ENCODE measurements at places on chromosomes 7 and 10. TPM values are rescaled to one million over a fixed set of nuclear protein-coding genes. Genes with fewer than 3 reads are reported as not detected.
A peak's percentile ranks its signal among the peaks of the same experiment; 100 is the strongest.

- H3K27ac ChIP-seq, result no peak overlapping the region
- no peak for DNase-seq
- no peaks in the 10 kb centered on the region for H3K36me3 ChIP-seq
- no peak overlapping the region for H3K4me3 ChIP-seq
- no peaks in the 10 kb centered on the region for H3K4me1 ChIP-seq
Observed at GRCh38 chr7:140494867-140495266, 15.6 kb upstream of the MKRN1 start.

DNA sequence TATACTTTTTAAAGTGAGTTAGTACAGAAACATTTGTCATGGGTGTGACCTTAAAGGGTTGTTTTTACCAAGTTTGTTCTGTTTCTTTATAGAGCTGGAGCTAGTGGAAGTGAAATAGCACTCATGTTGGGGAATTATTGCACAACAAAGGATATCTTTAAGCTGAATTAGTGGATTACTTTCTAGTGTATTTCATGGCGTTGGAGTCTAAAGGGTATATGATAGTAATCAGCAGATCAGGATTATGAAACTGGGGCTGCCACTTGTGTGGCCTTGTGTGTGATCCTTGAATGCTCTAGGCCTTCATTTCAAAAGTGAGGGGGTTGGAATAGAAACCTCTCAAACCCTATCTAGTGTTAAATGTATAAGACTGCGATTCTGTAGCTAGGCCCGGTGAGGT, 123.6 kb downstream of the LYZL1 start:
- H3K36me3 ChIP-seq, result no peaks in the 10 kb centered on the region
- peaks cover 11% of the 10 kb centered on the region for H3K4me1 ChIP-seq
- DNase-seq, result no peak
- no peaks in the 10 kb centered on the region for H3K27me3 ChIP-seq
- H3K4me3 ChIP-seq, result no peak overlapping the region
- peak overlapping the region; percentile 49 for H3K27ac ChIP-seq

DNA sequence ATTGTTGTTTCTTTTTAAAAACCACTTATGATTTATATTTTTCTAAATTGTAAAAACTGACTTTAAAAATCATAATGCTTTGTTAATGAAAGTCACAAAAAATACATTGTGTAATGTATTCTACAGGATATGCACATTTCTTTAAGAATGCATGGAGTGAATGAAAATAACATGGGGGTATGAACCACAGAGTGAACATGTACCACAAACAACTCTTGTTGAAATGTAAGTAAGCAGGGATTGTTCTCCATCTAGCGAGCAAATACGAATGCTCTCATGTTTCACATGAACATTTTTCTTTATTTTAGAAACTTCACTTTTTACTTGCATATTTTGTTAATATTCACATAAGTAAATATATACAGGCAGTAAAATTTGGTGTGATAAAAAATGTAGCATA, 35.6 kb upstream of the LAMB4 start:
- no peak overlapping the region for H3K4me3 ChIP-seq
- no peak for DNase-seq
- no peaks in the 10 kb centered on the region for H3K27me3 ChIP-seq
- no peaks in the 10 kb centered on the region for H3K4me1 ChIP-seq

GRCh38 chr10:805620-806305, 116.3 kb upstream of the DIP2C start:
- no peaks in the 10 kb centered on the region for H3K4me1 ChIP-seq
- H3K27me3 ChIP-seq, result no peaks in the 10 kb centered on the region
- no peaks in the 10 kb centered on the region for H3K36me3 ChIP-seq
- H3K4me3 ChIP-seq, result no peak overlapping the region
- no peak overlapping the region for H3K27ac ChIP-seq
- DNase-seq, result no peak

The PLAU gene
- 0.24 TPM for total RNA-seq

Measured in ovary (tissue), 10 donors.